Kidney epithelial cell (primary cell): ENCODE measurements at places on chromosomes 1 and 21. TPM values are rescaled to one million over a fixed set of nuclear protein-coding genes. Genes with fewer than 3 reads are reported as not detected.

TEX50 gene
- total RNA-seq, result not detected in 2 replicates

GLIS1 gene
- total RNA-seq, result 0.63 and 0.75 TPM in 2 replicates

KDF1 gene
- total RNA-seq, result 10.3 and 11.0 TPM in 2 replicates

SLC5A9 gene
- total RNA-seq, result not detected in 2 replicates

CLCA1 gene
- not detected in 2 replicates for total RNA-seq

FBXO2 gene
- total RNA-seq, result 0.55 and 3.0 TPM in 2 replicates

LDLRAD1 gene
- not detected in 2 replicates for total RNA-seq

DNAJC28 gene
- 2.4 and 3.1 TPM in 2 replicates for total RNA-seq

ANGPTL7 gene
- not detected in 2 replicates for total RNA-seq

HSF2BP gene
- total RNA-seq, result 3.4 and 3.5 TPM in 2 replicates

NFASC gene
- 1.2 and 1.6 TPM in 2 replicates for total RNA-seq

FAM89A gene
- 6.3 and 7.1 TPM in 2 replicates for total RNA-seq

KMO gene
- total RNA-seq, result 0.17 and 0.27 TPM in 2 replicates

MAP10 gene
- 3.7 and 5.5 TPM in 2 replicates for total RNA-seq

FAM72D gene
- 1.5 and 2.1 TPM in 2 replicates for total RNA-seq

AADACL3 gene
- not detected in 2 replicates for total RNA-seq

SIM2 gene
- 9.5 and 16.3 TPM in 2 replicates for total RNA-seq

ACOT11 gene
- 2.3 and 3.1 TPM in 2 replicates for total RNA-seq

RAD54L gene
- total RNA-seq, result 2.9 and 6.1 TPM in 2 replicates

AMY2B gene
- 3.4 and 6.3 TPM in 2 replicates for total RNA-seq

RHCE gene
- 0.08 and 0.27 TPM in 2 replicates for total RNA-seq

HPCAL4 gene
- 0.27 and 0.84 TPM in 2 replicates for total RNA-seq

C8A gene
- total RNA-seq, result not detected in 2 replicates

KIF14 gene
- 1.4 and 2.0 TPM in 2 replicates for total RNA-seq

C1orf210 gene
- total RNA-seq, result 4.8 and 6.6 TPM in 2 replicates

SMPDL3B gene
- 20.1 and 23.3 TPM in 2 replicates for total RNA-seq

IL12RB2 gene
- total RNA-seq, result 0.17 and 0.55 TPM in 2 replicates
